ENCODE measurements at places on chromosomes 16 and 17.

GRCh38 chr16:50521246-50521900, 26.8 kb upstream of the NKD1 start:
- DNase-seq = no peak

GRCh38 chr17:260031-260791, 78.8 kb upstream of the DOC2B start:
- DNase-seq = no peak

GRCh38 chr16:70660672-70661350, 14.5 kb downstream of the IL34 start:
- DNase-seq = no peak

DNA sequence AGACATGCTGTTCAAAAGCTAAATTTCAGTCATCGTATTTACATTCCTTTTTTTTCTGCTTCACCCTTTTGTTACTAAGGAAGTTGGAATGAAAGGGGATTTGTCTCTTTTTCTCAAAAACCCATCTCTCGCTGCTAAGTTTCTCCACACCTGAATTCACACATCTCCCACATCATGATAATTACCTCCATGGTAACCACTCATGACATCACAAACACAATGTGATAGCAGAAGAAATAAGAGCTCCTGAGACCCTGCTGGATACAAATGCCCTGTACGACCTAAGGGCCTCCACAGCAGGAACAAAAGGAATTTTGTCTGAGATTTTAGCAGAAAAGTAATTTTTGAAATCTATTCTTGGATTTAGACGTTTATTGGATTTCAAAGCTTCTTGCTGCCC, 82.6 kb upstream of the GNAO1 start:
- DNase-seq = no peak

DNA sequence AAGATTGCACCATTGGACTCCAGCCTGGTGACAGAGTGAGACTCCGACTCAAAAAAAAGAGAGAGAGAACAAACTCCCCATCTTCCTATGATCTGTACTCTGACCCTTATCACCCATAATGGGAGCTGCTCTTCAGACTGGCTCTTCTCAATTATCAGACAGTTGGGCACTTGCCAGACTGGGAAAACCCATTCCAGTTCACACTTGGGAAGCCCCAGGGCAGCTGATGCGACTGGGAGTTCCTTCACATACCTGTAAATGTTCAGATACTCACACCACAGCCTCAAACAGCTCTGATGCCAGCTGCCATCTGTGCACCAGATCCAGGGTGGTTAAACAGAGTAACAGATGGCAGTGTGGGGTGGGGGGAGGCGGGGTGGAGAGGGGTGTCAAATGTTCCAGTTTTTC, 23.8 kb upstream of the TMEM101 start:
- DNase-seq = no peak

DNA sequence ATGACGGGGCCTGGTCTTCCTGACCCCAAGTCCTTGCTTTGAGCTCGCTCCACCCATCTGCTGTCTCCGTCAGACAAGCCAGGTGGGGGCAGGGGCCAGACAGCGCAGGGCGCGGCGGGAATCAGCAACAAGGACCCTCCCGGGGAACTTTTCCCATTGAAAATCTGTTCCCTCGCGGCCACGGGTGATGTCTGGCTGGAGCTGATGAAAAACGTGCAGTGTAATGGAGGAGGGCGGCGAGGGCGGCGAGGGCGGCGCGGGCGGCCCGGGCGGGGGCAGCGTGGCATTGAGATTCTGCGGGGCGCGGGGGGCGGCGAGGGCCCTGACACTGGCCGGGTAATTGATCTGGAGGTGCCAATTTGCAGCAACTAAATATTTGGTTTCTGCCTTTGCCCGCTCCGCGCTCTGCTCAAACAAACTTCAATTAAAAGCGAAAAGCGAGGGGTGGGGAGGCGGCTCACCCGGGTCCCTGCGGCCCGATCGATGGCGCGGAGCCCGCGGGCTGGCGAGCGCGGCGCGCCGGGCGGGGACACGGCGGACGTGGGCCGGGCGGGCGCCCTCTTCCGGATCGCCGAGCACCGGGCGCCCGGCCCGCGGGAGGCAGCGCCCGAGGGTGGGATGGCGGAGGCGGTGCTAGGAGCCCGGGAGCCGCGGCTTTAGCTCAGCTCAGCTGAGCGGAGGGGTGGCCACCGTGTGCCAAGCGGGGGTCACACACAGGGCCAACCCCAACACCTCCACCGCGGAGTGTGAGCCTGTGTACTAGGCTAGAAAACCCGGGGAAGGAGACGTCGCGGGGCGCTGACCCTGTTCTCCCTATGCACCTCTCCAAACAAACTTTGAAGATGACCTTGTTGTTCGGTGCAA, 32.4 kb downstream of the DCAKD start:
- no peak for DNase-seq

DNA sequence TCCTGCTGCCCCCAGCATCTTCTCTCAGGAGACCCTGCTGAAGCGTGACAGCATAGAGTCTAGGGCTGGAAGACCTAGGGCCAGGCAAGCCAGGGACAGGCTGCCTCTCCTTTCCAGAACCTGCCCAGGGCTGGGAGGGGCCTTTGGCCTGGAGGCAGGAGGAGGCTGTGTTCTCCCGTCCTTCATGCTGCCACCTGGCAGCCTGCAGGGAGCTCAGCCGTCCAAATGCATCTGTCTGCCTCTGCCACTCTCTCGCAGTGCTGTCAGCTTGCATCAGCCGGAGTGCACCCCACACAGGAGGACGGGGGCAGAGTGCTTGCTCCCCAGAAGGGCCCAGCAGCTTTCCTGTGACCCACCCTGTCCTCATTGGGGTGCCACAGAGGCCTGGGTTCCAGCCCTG, 31.3 kb downstream of the ARHGAP23 start:
- no peak for DNase-seq

DNA sequence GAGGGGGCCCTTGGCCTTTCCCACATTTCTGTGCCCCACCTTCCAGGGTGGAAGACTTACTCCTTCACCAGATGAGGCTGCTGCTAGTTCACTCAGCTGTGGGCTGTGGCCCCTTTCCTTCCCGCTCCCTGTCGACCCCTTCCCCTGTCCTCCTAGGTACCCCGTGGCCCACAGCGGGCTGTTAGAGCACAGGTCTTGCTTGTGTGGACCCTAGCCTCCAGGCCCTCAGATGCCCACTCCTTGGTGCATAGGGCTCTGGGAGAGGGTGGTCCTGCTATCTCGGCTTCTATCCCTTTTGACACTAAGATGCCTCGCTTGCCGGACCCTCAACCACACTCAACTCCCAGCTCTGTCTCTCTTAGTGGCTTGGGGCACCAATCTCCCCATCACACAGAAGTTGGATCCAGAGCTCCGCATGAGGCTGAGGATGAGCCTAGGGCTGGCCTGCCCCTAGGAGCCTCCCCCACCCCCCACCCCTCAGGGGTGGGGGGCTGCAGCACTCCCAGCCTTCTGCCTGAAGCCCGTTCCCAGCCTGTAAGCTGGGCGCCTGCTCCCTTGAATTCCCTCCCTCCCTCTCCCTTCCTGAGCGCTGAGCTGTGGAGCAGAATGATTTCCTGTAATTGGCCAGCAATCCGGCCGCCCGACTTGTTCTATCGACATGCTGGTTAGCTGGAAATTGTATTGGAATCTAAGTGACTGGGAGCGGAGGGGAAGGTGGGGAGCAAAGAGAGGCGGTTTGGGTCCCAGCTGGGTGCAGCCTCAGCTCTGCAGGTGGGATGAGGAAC, 30.9 kb downstream of the DCAKD start:
- DNase-seq = no peak

- no peak for DNase-seq
These were observed 50.4 kb upstream of the CIBAR2 start for GRCh38 chr16:85162478-85163277.

DNA sequence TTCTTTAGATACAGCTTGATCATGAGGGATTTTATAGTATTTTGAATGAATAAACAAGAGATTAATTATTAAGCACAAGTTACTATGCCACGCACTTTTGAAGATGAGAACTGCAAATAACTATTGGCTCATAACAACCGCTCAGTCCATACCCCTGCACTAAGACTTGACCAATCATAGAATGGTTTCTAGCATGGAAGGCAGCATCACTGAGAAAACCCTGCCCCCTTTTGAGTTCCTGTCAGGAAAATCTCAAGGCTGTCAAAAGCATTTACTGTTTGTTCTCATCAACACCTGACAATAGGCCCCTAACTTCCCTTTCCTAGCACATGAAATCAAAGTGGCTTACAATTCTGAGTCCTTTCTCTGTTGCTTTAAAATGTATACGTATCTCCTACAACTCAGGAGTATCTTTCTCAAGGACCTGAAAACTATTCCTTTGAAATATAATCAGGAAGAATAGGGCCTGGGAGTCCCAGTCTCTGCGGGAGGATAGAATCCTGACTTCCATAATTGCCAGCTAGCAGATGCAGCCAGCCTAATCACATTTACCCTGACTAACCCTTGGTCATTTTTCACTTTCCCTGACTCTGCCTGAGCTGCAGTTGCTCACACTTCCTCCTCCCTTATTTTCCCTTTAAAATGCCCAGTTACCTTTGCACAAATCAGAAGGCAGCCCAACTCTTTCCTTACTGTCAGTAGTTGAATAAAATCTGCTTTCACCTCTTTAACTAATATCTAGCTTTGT, 9.1 kb upstream of the MMD start:
- DNase-seq = no peak

DNA sequence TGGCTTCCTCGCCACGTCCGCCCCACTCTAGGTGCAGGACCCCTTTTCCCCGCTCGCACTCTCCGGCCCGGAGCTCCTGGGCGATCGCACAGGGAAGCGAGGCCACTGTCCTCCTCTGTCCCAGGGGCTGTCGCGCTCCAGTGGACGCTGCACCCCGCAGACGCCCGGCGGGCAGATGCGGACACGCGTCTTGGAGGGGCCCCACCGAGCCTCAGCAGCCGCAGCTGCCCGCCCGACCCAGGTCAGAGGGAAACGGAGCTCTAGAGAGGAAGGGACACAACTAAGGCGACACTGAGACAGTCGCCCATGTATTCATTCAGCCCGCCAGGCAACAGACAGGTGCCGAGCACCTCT, 726 bp upstream of the SLC13A5 start:
- DNase-seq = no peak

- DNase-seq = no peak
These were observed 113.4 kb upstream of the FOXF1 start for GRCh38 chr16:86396901-86397311.

- DNase-seq = no peak
These were observed 2.3 kb upstream of the COL1A1 start for GRCh38 chr17:50203604-50204345.

- DNase-seq = no peak
These were observed 13.8 kb downstream of the MLYCD start for GRCh38 chr16:83912519-83913244.

- DNase-seq = no peak
These were observed 18.7 kb downstream of the USP36 start for GRCh38 chr17:78821961-78822360.

DNA sequence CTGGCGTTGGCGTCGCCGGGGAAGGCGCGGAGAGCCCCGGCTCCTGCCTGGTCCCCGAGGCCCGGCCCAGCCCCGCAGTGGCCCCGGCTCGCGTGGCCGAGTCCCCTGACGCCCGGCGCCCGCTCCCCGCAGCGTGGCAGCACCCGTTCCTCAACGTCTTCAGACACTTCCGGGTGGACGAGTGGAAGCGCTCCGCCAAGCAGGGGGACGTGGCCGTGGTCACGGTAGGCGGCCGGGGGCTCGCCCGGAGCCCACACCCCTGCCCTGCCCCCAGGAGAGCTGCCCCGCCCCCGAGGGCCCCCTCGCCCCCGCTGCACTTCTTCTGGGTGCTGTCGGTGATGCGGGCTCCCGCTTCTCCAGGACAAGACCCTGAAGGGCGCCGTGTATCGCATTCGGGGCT, 466 bp downstream of the WDR90 start:
- no peak for DNase-seq

GRCh38 chr17:2017274-2017941, 7.7 kb downstream of the RTN4RL1 start:
- no peak for DNase-seq

GRCh38 chr16:2825049-2825742, 4.9 kb upstream of the ZG16B start:
- no peak for DNase-seq

- peak; percentile 76 for DNase-seq
These were observed 10.3 kb upstream of the MSL1 start for GRCh38 chr17:40111221-40112128.

DNA sequence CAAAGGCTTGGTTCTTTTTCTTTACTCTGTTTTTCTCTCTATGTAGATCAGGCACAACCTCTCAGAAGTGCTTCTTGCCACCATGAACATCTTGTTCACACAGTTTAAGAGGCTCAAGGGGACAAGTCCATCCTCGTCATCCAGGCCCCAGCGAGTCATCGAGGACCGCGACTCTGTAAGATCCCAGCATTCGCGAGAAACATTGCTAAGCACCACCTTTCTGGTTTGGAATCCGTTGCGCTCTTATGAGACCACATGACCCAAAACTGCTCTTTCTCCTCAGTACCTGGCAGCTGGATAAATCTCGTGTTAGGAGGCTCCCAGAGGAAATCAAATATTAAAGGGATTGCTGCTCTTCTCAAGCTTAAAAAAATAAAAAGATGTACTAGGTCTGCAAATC, 23.3 kb upstream of the SLC12A3 start:
- DNase-seq = no peak

DNA sequence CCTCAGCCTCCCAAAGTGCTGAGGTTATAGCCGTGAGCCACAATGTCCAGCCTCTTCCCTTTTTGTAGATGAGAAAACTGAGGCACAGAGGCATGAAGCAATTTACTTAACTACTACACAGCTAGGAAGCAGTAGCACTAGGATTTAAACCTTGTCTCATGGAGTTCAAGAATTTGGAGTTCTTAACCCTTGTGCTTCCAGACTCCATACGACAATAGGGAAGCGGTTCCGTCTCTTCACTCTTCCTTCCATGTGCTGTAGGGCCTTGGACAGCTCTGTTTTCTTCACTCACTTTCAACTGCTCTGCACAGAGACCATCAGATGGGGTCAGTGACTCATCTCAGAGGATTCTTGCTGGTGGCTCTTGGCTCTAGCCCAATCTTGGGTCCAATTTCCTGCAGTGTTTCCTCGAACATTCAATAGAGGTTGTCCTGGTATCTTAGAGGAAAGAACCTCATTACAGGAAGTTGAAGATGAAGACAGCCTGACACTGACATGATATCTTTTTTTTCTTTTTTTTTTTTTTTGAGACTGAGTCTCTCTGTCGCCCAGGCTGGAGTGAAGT, 19.3 kb downstream of the ITGAL start:
- peak; percentile 40 for DNase-seq

GRCh38 chr16:29662729-29663015, 375 bp upstream of the SPN start:
- DNase-seq = peak; percentile 47

DNA sequence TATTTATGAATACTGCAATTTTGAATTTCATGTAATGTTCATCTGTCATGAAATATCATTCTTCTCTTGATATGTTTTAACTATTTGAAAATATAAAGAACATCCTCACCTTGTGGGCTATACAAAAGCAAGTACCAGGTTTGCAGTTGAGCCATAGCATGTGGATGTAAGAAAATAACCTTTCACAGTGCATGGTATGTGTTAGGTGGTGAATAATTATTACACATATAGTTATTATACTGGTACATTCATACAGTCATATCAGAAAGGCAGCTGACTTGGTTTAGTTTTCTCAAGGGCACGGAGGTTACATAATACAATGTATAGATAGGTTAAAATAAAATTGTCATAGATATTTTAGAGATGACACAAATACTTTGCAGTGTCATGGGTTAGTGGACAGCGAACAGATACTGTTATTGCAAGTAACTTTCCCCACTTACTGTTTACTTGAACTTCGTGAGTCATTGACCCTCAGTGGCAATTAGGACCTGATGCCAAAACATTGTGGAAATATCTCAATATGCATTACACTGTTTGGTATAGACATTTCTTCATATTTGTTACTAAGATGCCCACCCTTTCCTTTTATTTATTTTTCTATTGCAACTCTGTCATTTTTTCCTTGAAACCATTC, 445.4 kb upstream of the GOT2 start:
- no peak for DNase-seq

Data from CD4-positive, alpha-beta T cell treated with Interleukin-6 at 100 ng/mL for 8 hours (primary cell).